GF-D8 (cell line): ENCODE measurements at places on chromosomes 1 and 21.

DNA sequence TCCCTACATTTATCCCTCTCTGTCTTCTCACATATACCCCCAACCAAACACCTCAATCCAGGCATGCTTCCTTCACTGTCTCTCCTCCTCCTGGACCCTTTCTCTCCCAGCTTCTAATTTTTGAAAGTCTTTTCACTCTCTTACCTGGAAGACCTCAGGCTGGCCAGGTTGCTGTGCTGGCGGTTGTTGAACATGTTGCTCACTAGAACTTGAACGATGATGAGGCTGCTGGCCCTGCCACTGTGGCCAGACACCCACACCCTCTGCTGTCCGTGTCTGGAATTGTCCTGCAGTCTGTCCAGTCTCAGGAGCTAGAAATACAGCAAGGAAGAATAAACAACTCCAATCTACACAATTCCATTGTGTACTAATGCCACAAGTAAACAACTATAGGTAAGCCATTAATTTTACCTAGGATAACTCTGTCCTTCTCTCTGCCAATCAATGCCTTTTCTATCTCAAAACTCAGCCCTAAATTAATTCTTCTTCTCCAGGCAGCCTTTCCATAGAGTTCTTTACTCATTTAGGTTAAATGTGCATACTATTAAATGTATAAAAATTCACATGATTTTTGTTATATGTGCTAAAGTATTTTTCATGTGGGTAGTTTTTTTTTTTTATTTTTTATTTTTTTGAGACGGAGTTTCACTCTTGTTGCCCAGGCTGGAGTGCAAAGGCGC is 5.1 kb upstream of the CTSK start:
- DNase-seq, result no peak

- no peak for DNase-seq
Measured at GRCh38 chr1:74693473-74693872, 19.9 kb upstream of the ERICH3 start.

DNA sequence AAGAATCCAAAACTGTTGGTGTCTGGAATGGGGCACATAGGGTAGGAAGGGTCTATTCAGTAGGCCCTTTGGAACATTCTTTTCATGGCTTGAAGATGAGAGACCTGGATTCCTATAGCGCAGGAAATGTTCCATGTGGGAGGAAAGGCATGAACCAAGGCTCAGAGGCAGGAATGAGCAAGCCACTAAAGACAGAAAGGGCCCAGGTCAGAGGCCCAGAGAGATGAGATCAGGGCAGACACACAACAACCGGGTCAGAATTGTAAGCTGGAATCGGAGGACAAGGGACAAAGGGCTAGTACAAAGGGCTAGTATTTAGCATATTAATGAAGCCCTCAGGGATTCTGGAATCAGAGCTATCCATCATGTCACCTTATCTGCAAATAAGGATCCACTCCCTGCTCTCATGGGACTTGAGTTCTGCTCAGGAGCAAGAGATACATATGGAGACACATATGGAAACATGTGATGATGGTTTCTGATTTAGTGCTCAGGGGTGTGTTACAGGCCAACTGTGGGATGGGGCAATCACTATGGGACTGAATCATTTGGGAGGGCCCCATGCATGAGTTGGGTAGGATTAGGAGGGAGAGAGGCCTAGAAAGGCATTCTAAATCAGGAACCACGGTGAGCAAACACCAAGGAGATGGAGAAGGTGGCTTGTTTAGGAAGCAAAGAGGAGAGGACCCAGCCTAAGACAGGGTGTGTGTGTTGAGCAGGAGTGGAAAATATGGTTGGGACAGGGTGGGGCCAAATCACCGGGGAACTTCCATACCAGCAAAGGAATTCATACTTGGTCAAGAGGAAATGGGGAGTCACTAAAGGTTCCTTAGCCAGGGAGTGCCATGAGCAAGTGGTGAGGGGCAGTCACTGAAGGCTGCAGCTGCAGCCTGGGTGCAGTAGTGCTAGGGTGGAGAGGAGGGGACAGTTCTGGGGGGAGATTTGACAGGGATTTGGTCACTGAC is 8.6 kb downstream of the NECTIN4 start:
- DNase-seq, result no peak

GRCh38 chr1:156806512-156807440 is 9.9 kb downstream of the SH2D2A start:
- DNase-seq, result no peak

GRCh38 chr21:42387164-42387563 is 8.7 kb downstream of the TMPRSS3 start:
- no peak for DNase-seq

DNA sequence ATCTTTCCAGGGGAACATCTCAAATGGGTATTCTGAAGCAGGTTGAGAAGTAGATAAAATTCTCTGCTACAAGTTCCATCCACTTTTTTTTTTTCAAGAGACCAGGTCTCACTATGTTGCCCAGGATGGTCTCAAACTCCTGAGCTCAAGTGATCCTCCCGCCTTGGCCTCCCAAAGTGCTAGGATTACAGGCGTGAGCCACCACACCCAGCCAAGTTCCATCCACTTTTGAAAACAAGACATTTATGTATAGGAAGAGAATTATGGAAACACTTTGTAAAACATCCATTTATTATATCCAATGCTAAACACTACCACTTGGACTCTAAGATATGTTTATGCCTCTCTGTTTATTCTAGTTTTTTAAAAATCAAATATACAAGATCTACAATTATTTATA is 13.4 kb downstream of the HNRNPU start:
- DNase-seq, result no peak

- no peak for DNase-seq
Measured at GRCh38 chr1:235650341-235651169, 971 bp upstream of the GNG4 start.

DNA sequence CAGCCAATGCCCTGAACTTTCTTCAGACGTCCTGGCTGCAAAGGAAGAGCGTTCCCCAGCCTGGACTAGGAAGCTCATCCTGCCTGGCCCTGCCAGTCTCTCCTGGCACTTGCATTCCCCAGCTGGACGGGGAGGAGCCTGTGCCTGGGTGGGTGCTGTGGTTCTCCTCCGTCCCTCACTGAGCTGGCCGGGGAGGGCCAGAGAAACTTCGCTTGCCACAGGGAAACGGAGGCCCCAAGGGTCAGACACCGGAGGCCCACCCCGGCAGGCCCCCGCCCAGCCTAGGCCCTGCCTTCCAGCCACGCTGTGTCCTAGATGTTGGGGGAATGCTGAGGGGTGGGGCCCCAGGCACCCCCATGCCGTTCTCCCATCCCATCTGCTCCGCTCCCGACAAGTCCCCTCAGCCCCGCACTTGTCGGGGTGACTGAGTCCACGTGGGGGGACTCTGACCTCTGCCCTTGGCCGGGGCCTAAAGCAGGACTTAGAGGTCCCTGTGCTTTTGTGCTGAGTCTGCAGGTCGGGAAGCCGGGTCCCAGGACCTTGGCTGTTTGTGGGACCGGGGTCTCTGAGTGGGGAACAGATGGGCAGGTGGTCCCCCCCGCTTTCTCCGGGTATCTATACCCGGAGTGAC is 4.8 kb downstream of the FTCD start:
- DNase-seq, result no peak

GRCh38 chr1:210499956-210500355 is 171.3 kb downstream of the HHAT start:
- no peak for DNase-seq

DNA sequence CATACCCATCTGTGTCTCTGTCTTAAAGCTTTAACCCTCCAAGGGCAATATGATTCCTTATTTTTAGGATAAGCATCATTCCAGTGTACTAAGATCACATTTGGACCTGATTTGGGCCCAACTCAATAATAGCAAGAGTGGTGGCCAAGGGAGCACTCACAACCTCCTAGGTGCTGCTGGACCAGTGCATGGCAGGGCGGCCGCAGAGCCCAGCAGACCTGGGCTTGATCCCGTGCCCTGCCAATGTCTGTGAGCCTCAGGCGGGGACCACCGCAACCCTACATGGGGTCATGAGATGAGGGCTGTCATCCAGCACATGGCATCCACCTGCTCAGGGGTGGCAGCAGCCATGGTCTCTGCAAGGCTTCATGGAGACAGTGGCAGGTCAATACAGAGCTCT is 201.8 kb upstream of the TMEM51 start:
- DNase-seq, result no peak

DNA sequence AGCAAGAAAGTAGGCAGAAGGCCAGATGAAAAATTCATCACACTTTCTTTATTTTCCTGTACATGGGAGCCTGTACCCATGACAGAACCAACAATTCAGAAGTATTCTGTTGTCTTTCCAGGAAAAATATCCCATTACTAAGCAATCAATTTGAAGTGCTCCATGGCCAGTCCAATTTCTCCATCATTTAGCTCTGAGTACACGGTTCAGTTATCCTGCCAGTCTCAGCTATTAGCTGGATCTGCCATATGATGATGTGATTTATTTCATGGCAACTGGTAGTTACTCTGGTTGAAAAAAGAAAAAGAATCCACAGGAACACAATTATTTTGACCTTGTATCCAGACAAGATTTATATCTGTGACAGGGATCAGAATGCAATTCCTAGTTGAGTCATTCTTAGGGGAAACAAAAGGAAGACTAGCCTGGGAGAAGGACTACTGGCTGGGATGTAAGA is 70.6 kb upstream of the GORAB start:
- DNase-seq, result no peak

GRCh38 chr1:151312411-151312810 is 14.8 kb downstream of the PI4KB start:
- DNase-seq, result no peak

DNA sequence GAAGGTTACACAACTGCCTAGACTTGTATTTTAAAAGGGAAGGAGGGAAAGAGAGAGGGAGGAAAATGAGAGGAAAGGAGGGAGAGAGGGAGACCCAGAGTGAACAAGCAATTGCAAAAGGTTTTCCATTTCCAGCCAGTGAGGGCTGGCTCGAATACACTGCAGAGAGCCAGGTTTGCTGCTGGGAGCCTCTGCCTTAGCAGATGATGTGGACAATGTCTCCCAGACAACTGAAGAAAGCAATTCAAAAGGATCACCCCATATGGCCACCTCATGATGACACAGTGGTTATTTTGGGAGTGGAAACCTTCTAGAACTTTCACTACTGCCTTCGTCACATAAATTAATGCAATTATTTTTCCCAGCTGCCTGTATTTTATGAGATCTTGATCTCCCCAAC is 86.4 kb downstream of the BCAR3 start:
- DNase-seq, result no peak

- DNase-seq, result no peak
Measured at GRCh38 chr1:64598100-64598571, 128.2 kb downstream of the CACHD1 start.

DNA sequence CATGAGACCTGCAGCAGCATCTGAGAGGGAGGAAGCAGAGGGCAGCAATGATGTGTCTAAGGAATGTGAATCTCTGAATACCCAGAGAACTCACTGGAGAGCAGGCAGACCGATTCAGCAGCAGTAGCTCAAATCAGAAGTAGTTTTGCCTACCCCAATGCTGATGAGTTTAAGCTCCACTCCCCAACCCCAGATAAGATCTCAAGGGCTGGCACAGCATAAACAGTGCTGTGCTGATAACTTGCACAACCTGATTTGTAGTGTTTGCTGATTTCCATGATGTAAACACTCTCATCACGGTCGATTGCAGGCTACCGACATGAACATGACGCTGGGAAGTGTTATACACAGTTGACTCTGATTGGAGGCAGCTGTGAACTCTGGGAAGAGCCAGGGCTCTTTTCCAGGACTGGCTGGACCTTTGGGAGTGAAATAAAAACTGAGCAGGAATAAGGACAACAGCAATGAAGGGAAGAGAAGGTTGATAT is 11.2 kb upstream of the HMGCS2 start:
- no peak for DNase-seq

DNA sequence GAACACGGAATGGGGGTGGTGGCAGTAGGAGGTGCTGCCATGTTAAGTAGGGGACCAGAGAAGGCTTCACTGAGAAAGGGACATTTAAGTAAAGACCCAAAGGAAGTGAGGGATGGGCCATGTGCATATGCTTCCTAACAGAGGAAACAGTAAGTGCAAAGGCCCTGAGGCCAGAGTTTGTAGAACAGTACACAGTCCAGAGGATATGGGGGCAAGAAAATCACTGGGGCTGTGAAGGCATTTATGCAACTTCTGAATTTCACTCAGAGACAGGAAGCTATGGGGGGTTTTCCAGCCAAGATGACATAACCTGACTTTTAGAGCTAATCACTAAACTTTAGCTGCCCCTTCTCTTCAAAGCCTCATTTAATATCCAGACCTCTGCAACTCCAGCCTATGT is 202.5 kb upstream of the EDN2 start:
- DNase-seq, result no peak

DNA sequence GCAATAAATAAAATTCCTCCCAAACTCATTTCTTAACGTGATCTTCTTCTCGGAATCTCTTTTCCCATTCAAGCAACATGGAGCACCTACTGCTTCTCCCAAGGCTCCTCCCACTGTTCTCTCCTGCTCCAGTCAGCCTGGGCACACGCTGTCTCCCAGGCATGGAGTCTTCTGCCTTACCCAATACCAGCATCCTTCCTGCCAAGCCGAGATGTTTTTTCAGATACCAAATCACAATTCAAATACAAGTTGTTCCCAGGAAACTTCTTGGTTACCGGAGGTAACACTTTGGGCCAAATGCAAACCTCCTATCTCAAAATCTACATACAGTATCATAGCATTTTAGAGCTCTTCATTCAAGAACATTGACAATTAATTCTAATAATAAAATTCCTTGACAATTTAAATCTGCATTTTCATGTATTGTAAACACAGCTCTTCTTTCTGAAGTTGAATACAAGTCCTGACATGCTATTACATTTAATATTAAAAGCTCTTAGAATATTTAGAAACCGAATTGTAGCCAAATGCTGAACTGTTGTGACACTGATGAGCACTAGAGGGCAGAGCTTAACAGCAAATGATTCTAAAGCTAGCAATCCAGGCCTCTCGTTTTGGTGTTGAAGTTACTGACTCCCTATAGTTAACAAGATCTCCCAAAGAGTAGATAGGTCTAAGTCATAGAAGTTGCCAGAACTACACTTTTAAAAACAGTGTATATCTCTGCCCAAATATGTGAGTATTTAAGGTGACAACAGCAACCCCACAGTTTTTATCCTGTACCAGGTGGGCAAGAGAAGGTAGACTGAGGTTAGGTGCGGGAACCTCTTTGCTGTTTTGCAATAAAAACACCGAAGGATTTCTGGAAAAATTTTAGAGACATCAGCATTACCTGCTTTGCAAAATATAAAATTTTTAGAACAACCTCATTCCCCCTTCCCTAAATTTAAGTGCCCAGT is 52.3 kb downstream of the BCAR3 start:
- DNase-seq, result no peak

DNA sequence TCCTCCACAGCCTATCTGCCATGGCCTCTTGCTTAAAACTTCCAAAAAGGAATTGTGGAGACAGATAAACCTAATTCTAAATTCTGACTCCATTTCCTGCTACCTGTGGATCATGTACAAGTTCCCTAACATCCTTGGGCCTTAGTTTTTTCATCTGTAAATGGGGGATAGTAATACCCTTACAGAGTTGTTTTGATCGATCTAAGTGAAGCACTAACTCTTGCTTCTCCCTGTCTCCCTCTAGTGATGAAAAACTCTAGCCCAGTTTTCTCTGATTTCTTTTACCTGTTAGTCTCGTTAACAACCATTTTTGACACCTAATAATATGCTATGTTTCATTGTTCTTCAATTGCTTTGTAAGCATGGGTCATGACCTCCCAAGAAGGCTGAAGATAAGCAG is 65.9 kb downstream of the TM2D1 start:
- no peak for DNase-seq

- DNase-seq, result no peak
Measured at GRCh38 chr21:41269535-41269934, 47.1 kb upstream of the FAM3B start.

GRCh38 chr1:233269656-233270055 is 25.9 kb downstream of the PCNX2 start:
- DNase-seq, result no peak
